ENCODE measurements at places on chromosomes 7 and 10.

DNA sequence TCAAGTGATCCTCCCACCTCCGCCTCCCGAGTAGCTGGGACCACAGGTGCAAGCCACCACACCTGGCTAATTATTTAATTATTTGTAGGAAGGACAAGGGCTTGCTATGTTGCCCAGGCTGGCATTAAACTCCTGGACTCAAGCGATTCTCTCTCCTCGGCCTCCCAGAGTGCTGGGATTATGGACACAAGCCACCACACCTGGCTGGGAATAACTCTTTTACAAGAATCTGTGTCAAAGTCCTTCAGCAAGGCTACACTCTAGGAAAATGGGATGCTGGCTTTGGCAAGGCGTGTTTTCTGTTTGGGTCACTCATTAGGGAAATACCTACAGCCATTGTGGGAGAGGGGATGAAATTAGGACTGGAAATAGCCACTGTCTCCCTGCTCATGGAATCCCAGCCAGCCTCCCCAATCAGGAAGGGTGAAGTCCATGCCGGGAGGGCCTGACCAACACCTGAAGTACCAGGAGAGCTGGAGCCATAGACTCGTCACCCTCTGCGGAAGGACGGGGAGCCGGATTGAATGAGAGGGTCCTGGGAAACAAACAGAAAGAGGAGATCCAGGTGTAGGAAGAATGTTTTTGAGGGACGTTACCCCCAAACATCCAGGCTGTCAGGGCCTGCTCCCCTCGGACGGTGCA lies 72.2 kb upstream of the MYL10 start:
- no peak for DNase-seq

GRCh38 chr7:69651101-69651590 lies 52.9 kb downstream of the AUTS2 start:
- no peak for DNase-seq

- no peak for DNase-seq
Measured at GRCh38 chr7:89085580-89085979, 290.0 kb upstream of the TEX47 start.

- peak; percentile 63 for DNase-seq
Measured at GRCh38 chr10:22475651-22476600, 130.6 kb downstream of the SPAG6 start.

DNA sequence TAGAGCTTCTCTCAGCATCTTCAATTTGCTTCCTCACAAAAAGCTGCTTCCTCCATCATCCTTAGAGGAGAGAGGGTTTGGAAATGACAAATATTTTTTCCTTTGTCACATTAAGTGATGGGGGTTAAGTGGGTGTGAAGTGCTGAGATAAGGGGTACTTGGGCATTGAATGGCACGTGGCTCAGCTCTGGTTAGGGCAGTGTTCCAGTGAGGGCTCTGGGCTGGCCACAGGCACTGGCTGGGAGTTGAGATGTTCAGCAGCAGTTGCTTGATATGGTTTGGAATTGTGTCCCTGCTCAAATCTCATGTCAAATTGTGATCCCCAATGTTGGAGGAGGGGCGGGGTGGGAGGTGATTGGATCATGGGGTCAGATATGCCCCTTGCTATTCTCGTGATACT lies 33.7 kb upstream of the CHCHD3 start:
- no peak for DNase-seq

GRCh38 chr7:85883-86515 lies 106.4 kb upstream of the FAM20C start:
- peak; percentile 15 for DNase-seq

GRCh38 chr7:36441344-36442022 lies 51.8 kb downstream of the ANLN start:
- no peak for DNase-seq

DNA sequence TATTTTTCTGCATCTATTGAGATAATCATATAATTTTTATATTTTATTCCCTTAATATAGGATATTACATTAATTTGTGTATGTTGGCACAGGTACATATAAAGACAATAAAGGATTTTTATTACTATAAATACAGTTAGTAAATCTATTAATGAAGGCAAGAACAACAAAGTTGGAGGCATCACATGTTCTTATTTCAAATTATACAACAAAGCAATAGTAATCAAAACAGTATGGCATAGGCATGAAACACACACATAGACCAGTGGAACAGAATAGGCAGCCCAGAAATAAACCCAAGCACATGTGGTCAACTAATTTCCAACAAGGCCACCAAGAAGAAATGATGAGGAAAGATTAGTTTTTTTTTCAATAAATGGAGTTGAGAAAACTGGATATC lies 11.2 kb downstream of the TFPI2 start:
- no peak for DNase-seq

- no peak for DNase-seq
Measured at GRCh38 chr10:93849593-93849992, 44.2 kb upstream of the SLC35G1 start.

GRCh38 chr7:87447116-87447635 lies 28.3 kb downstream of the ABCB4 start:
- no peak for DNase-seq

DNA sequence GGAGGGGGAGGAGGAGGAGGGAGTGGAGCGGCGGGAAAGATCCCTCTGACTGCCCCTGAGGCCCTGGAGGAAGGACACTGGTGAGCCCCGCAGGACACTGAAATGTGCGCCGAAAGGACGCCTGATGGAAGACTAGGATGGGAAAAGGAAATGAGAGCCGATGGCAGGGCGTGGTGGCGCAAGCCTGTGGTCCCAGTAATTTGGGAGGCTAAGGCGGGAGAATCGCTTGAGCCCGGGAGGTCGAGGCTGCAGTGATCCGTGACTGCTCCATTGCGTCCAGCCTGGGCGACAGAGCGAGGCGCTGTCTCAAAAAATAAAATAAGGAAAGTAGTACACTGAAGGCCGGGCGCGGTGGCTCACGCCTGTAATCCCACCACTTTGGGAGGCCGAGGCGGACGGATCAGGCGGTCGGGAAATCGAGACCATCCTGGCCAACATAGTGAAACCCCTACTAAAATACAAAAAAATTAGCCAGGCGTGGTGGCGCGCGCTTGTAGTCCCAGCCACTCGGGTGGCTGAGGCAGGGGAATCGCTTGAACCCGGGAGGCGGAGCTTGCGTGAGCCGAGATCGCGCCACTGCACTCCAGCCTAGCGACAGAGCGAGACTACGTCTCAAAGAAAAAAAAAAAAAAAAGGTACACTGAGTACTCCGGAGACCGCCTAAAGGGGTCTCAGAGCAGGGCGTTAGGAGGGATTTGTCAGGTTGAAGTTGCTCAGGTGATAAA lies 561 bp upstream of the HNRNPF start:
- no peak for DNase-seq

DNA sequence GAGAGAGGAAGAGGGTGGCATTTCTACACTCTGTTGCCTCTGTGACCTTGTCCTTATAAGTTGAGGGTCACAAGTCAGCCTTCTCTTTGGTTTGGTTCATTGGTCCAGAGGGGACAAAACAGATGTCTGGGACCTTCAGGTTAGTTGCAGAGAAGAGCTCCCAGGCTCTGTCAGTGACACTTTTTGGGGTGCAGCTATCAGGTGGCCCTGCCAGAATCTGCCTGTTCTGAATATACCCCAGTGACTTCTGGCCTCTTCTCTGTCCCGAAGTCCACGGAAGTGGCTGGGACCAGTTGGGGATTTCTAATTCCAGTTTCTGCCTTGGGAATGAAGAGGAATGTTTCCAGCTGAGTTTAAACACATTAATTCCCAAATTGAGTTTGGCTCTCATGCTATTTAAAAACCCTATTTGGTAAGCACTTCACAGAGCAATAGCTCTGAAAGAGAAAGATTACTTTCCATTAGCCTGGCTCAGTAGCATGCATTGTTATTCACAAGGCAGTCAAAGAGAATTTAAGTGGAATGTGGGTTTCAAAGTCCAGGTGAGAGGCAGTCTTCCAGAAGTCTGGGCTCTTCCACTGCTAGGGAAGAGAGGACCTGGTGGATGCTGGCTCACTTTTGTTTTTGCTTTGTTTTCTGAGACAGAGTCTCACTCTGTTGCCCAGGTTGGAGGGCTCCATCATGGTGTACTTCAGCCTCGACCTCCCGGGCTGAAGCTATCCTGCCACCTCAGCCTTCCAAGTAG lies 237.8 kb upstream of the GALNT17 start:
- no peak for DNase-seq

DNA sequence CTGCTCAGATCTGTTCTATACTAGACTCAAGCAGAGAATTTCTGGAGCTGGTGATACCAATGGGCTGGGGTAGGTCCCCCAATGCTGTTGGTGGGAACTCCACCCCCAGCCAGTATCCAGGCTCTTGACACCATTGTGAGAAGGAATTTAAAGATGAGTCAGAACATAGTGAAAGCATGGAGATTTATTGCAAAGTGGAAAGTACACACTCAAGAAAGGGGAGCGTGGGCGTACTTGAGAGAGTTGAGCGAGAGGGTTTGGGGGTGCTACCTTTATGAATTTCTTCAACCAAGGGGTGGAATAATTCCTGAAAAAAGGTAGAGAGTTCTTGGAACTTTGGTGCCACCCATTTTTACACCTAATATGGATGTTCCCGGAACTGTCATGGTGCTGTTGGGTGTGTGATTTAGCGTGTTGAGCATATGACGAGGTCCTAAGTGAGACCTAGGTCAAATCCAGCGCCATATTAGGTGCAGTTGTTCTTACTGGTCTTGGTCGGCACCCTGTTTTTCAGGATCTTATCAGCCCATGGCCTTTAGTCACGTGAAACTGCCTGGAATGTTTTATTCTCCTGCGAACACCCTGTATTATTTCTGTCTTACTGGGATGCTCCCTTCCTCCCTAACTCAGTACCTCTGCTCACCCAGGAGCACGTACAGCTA lies 122.0 kb upstream of the AHR start:
- DNase-seq = no peak

- DNase-seq = no peak
Measured at GRCh38 chr10:2887391-2888070, 179.8 kb upstream of the PFKP start.
